ENCODE measurements at places on chromosomes 7 and 10. TPM values are rescaled to one million over a fixed set of nuclear protein-coding genes. Genes with fewer than 3 reads are reported as not detected.

DNA sequence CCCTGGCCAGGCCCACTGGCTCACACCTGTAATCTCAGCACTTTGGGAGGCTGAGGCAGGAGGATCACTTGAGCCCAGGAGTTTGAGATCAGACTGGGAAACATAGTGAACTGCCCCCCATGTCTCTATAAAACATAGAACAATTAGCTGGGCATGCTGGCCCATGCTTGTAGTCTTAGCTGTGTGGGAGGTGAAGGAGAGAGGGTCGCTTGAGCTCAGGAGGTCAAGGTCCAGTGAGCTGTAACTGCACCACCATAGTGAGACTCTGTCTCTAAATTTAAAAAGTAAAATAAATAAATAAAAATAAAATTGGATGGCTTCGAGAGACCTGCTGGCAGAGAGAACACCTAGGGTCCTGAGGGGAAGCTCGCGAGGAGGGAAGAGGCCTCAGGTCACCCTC lies 69.9 kb upstream of the PARD3 start:
- no peak for DNase-seq

DNA sequence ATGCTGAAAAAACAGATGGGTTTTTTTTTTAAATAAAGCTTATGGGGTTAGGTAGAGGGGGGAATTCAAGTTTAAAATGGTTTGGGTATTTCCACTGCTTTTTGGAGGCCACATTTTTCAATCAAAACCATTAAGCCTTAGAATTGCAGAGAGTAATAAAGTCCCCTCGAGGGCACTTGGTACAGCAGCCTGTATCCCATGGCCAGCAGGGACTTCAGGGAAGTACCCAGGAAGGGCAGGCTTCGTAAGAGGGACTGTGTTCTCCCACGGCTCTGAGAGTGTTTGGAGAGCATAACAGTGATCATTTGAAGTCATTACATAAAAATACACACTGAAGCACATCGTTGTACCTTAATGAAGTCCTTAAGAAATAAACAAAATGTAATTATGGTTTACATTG lies 432.7 kb downstream of the DPP6 start:
- DNase-seq: no peak

- no peak for DNase-seq
These were observed 365.2 kb upstream of the ZMIZ1 start for GRCh38 chr10:78703593-78703992.

DNA sequence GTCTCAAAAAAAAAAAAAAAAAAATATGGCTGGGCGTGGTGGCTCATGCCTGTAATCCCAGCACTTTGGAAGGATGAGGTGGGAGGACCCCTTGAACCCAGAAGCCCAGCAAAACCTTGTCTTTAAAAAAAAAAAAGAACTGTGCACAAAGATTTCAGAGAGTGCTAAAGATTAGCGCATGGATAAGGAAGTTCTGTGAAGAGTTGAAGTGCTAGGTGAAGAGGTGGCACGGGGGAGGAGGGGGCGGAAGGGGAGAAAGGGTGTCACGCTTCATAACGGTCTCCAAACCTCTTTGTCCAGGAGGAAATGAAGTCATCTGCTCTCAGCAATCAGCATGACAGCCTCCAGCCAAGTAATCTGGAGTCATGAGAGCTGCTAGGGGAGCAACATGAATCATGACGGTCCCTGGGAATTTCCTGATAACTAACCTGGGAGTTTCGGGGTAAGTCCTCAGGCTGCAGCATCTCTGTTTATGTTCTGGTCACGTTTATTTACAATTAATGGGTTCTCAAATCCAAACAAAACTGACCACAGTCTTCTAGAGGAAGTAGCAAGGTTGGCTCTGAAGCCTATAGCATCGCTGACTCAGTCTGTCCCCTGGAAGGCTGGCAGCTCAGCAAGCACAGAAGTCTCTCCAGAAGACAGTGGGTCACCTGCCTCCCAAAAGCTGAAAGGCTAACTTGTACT lies 1.9 kb upstream of the PLAU start:
- peak; percentile 35 for DNase-seq

GRCh38 chr7:124700655-124701054 lies 64.9 kb downstream of the GPR37 start:
- DNase-seq: no peak

The TMEM196 gene
- not detected for total RNA-seq

The HTR5A gene
- not detected for total RNA-seq
